ENCODE measurements at places on chromosomes 5 and 9. TPM values are rescaled to one million over a fixed set of nuclear protein-coding genes. Genes with fewer than 3 reads are reported as not detected.

Gene PALM2AKAP2
- total RNA-seq = 11.5 TPM

Gene DHX29
- total RNA-seq = 23.8 TPM

Gene PCDHB14
- 3.5 TPM for total RNA-seq

Gene FBLL1
- 0.46 TPM for total RNA-seq

Gene WNT8A
- total RNA-seq = not detected

Gene SLC34A1
- total RNA-seq = not detected

Gene PCDHGA5
- 3.1 TPM for total RNA-seq

Gene GFI1B
- total RNA-seq = not detected

Gene APBA1
- 10.6 TPM for total RNA-seq

Gene CDC20B
- total RNA-seq = not detected
